CD8-positive, alpha-beta T cell (primary cell): ENCODE measurements at places on chromosomes 12 and 14.
A peak's percentile ranks its signal among the peaks of the same experiment; 100 is the strongest.

GRCh38 chr12:78767264-78767981, 97.2 kb upstream of the SYT1 start:
- no peak for DNase-seq

DNA sequence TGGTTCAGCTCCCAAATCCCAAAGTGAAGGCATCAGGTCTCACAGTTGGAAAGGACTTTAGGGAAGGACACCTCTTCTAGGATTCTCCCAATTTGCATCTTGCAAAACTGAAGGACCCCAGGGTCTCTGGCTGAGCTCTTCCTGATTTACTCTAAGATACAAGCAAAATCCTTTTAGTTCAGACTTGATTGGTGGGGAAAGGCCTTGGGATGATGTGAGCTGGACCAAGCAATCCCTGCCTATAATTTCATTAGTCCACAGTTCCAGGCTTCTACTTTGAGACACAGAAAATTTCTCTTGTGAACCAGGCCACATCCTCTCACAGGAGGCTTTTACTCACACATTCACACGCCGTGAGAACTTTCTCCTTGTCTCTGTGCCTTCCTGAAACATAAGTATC, 23.6 kb upstream of the VWF start:
- no peak for DNase-seq

DNA sequence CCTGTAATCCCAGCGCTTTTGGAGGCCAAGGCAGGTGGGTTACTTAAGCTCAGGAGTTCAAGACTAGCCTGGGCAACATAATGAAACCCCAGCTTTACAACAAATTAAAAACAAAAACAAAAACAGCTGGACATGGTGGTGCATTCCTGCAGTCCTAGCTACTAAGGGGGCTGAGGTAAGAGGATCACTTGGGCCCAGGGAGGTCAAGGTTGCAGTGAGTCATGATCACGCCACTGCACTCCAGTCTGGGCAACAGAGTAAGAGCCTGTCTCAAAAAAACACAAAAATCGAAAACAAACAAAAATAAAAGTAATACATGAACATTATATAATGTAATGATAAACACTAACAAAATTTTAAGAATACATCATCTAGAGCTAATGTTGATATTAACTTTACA, 46.2 kb upstream of the GRIP1 start:
- no peak for DNase-seq

DNA sequence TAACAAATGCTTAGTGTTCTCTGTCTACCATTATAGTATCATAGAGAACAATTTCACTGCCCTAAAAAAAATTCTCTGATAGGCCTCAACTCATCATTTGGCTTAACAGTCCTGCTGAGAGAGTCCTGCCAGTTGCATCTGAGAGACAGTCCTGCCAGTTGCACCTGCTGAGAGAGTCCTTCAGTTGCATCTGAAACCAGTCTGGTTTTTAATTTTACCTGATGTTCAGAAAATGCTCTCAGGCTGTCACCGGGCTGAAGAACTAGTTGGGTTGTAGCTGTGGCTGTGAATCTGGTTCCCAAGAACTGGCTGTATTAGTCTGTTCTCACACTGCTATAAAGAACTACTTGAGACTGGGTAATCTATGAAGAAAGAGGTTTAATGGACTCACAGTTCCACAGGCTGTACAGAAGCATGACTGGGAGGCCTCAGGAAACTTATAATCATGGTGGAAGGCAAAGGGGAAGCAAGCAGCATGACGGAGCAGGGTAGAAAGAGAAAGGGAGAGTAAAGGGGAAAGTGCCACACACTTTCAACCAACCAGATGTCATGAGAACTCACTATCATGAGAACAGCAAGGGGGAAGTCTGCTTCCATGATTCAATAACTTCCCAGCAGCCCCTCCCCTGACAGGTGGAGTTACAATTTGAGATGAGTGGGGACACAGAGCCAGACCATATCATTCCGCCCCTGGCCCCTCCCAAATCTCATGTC, 51.6 kb downstream of the PRKCH start:
- DNase-seq, result no peak

DNA sequence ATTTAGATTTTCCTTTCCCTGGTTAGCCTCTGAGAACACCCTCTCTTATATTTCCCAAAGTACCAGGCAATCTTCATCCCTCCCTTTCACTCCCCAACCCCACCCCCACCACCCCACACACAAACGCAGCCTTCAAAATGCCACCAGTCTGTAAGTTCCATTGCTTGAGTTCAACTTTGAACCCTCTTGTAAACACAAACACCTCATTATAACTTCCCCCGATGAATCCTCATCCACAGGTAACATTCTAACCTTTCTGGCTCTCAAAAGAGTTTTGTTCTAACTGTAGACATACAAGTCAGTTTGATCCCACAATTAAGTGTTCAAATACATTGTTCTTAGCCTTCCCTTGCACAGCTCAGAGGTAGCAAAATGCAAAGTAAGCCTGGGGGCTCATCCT, 199.4 kb upstream of the FOXN3 start:
- DNase-seq, result no peak

GRCh38 chr14:105525861-105526775, at the start of gene TMEM121:
Gene TMEM121, plus strand, starts transcription at chr14:105526583. Its CDS starts 2,252 bp downstream, at chr14:105528835.
- peak; percentile 62 for DNase-seq

- DNase-seq, result no peak
Observed at GRCh38 chr12:79162147-79162772, 297.7 kb downstream of the SYT1 start.
